ENCODE measurements at places on chromosomes 11 and 22.

GRCh38 chr11:117219995-117220394, 11.9 kb downstream of the PCSK7 start:
- DNase-seq = no peak

GRCh38 chr22:22422629-22423112, 85.9 kb downstream of the ZNF280B start:
- DNase-seq = peak; percentile 47

DNA sequence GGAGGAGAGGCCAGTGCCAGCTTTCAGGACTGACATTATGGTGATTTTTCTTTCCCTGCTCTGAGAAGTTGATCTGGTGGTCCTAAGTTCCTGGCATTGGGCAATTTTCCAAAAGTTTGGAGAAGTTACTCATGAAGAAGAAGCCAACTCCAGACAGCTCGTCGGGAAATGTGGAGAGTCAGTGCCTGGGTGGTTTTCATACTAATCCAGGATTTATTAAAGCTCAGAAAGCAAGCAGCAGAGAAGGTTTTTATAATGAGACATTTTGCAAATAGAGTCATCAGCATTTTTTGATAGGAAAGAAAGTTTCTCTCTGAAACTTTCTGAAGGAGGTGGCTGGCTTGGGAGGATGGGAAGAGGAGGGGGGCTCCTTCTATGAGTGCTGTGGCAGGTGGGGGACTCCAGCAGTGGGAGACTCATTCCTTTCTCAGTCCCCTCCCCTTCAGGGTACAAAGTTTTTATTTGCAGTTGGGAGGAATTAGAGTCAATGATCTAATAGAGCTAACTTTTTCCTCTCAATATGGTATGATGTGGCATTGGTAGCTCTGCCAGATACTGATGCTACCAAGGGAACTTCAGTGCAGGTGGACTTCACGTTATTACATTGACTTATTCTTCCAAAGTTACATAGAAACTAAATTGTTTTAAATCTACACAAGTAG, 55.4 kb downstream of the LIF start:
- DNase-seq = peak; percentile 85

GRCh38 chr22:41613456-41613855, 7.4 kb downstream of the DESI1 start:
- DNase-seq = no peak

GRCh38 chr22:45551310-45552016, 48.8 kb downstream of the FBLN1 start:
- DNase-seq = peak; percentile 18

GRCh38 chr11:117121176-117121575, 22.9 kb upstream of the PAFAH1B2 start:
- peak; percentile 88 for DNase-seq

GRCh38 chr11:119422809-119423508, at the start of gene THY1:
TSS of gene THY1 (minus strand) at chr11:119423172. CDS start at chr11:119420905, 2,267 bp downstream.
- peak; percentile 68 for DNase-seq
